ENCODE measurements at places on chromosomes 1 and 21.

GRCh38 chr21:28615276-28615675 is 377.4 kb downstream of the LTN1 start:
- peak; percentile 85 for DNase-seq

- DNase-seq = peak; percentile 100
These were observed at the start of gene GADD45A for GRCh38 chr1:67685067-67685557. GADD45A (plus strand) TSS chr1:67685201; CDS start chr1:67685495, 294 bp downstream.

DNA sequence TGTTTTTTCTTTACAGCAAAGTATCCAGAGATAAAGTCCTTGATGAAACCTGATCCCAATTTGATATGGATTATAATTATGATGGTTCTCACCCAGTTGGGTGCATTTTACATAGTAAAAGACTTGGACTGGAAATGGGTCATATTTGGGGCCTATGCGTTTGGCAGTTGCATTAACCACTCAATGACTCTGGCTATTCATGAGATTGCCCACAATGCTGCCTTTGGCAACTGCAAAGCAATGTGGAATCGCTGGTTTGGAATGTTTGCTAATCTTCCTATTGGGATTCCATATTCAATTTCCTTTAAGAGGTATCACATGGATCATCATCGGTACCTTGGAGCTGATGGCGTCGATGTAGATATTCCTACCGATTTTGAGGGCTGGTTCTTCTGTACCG is 6.5 kb downstream of the DEGS1 start:
- no peak for DNase-seq

- no peak for DNase-seq
These were observed 33.0 kb downstream of the HHAT start for GRCh38 chr1:210361665-210362064.
